ENCODE measurements at places on chromosomes 16 and 17.
A peak's percentile ranks its signal among the peaks of the same experiment; 100 is the strongest.

DNA sequence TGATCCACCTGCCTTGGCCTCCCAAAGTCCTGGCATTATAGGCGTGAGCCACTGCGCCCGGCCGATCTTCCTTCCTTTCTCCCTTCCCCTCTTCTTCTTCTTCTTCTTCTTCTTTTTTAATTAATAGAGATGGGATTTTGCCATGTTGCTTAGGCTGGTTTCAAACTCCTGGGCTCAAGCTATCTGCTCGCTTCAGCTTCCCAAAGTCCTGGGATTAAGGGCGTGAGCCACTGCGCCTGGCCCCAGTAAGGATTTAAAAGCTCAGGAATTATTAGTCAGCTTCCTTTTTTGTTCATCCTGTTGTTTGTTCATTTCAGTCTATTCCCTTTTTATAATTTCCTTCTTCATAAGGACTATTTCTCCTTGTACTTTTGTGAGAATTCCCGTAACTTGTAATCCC lies 32.7 kb upstream of the LRRC37A start:
- DNase-seq, result no peak

- no peak for DNase-seq
Measured at GRCh38 chr16:11370084-11370931, 25.0 kb downstream of the RMI2 start.

DNA sequence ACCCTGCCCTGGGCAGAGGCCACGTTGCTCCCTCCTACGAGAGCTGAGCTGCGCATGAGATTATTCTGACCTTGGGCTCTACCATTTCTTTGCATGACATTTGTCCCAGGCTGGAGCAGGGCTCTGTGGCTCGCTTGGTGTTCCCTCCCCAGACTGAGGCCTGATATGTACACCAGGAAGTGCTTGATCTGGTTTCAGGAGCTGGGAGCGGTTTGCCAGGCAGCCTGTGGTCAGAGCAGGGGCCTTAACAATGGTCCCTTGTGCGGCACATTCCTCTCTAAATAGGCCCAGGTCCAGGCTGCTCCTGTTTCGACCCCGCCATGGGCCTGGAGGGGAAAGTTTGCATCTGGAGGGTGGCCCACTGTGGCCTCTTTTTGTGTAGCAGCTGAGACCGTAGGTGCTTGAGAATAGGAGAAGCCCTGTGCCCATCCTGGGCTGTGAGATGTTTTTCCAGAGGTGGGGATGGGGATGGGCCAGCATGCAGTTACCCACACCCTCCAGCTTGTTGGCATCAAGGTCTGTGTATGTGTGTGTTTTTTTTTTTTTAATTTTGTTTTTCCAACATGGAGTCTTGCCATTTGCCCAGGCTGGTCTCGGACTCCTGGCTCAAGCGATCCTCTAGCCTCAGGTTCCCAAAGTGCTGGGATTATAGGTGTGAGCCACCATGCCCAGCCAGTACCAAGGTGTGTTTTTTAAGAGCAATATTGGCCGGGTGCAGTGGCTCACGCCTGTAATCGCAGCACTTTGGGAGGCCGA lies 253.9 kb downstream of the SEC14L1 start:
- peak; percentile 80 for DNase-seq

DNA sequence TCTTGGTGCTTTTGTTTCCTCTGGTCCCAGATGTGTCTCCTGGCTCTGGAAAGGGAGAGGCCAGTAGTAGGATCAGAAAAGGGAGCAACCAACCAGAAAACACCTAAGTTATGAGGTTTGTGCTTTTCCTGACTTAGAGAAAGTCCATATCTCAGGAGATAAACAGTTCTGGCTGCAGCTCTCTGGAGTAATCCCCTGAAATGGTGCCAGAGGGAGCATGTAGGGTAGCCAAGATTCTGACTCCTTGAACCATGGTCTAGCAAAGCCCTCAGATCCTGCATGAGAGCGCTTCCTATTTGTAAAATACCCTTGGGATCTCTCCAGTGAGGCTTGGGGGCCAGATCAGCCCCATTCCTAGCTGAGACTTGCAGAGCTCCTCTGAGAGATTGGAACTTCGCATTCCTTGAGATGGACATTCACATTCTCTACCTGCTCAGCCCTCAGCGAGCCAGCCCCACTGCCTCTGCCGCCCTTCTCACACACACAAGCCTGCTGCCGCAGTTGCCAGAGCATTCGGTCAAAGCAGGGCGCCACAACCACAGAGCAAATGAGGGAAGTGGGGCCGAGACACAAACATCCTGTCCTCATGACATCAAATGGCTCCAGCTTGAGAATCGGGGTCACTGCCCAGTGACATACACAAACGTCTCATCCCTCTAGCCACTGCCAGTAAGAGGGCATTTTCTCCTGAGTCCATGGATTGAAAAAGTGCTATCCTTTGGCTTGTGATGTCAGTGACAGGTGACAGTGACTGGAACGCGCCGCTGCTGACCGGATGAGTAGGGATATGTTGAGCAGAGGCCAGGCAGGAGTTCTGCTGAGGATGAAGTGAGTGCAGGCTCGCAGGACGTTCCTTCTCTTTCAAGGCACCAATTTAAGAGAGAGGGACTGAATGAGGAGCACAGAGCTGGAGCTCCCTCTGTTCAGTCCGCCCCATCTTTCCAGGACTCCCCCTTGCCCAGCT lies 5.0 kb downstream of the ABHD15 start:
- DNase-seq, result no peak

GRCh38 chr17:79947351-79948031 lies 88.2 kb downstream of the TBC1D16 start:
- peak; percentile 71 for DNase-seq

DNA sequence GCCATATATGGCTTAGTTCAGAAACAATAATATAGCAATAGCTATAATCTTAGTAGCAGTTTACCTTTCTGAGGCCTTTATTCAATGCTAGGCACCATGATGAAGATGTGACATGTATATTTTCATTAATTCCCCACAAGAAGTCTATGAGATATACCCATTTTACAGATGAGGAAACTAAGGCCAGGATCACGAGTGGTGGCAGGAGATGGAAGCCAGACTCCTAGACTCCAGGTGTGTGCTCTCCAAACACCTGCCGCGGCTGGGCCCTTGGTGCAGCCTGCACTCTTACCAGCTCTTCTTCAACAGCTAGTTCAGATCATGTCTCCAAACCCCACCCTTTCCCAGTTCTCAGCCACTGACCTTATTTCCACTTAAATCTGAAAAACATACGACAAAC lies 15.2 kb downstream of the NXPH3 start:
- DNase-seq, result no peak

DNA sequence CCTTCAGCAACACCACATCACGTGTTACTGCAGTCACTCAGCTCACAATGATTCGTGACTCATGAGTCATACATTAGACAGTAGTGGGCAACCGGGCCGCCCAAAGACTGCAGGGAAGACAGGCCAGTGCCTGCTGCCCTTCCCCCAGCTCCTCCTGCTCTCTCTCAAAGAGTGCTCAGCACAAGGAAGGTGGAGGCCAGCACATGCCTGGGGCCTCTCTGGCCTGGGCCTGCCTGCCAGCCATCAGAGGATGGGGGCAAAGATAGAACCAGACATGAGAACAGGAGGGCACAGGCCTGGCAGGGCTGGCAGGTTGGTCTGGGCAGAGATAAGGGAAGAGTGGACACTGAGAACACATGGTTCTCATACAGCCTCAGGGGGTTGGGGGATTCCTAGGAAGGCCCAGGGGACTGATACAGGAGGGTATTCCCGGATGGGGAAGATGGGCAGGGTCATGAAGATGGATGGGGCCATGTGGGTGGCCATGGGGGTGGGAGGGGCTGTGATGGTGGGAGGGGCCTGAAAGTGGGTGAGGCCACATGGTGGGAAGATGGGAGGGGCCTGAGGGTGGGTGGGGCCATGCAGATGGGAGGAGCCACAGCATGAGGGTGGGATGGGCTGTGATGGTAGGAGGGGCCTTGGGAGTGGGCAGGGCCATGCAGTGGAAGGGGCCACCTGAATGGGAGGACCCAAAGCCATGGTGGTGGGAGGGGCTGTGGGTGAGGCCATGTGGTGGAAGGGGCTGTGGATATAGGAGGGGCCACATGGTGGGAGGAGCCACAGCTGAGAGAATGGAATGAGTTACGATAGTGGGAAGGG lies 29.0 kb downstream of the KATNB1 start:
- DNase-seq, result peak; percentile 87

GRCh38 chr16:15404792-15405191 lies 9.2 kb downstream of the MPV17L start:
- no peak for DNase-seq

DNA sequence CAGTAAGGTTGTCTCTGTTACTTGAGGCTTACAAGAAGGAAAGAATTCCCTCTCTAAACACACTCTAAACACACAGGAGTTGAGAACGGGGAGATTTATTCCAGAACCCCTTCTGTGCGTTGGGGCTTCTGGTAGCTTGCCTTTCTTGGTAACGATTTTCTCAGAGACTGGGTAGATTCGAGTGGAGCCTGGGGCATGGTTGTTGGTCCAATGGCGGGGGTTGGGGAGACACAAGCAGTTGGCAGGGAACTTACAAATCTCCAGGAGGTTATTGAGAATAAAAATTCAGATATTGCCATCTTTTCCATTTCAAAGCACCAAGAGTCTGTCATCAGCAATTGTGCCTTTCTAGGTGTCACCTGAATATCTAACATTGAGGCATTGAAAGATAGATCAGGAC lies 251.7 kb downstream of the CDH13 start:
- no peak for DNase-seq

- no peak for DNase-seq
Measured at GRCh38 chr16:27483624-27484023, 66.1 kb downstream of the GTF3C1 start.

DNA sequence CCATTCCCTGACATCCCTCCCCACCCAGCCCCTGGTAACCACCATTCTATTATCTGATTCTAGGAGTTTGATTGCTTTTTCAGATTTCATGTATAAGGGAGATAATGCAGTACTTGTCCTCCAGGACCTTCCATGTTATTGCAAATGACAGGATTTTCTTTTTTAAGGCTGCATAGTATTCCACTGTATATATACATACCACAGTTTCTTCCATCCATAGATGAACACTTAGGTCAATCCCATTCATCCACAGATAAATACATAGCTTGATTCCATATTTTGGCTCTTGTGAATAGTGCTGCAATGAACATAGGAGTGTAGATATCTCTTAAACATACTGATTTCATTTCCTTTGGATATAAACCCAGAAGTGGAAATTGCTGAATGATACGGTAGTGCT lies 183.3 kb downstream of the CEP112 start:
- DNase-seq, result no peak

DNA sequence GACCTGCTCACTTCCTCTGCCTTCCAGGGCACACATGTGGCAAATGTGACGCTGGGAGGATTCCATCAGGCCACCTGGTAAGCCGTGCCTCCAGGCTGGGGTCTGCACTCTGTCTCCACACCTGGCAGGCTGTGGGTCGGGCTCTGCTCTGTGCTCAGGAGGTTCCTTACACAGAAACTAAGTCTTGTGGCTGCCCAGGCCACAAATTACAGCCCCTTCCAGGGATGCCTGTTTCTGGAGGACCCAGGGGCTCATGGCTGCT lies 58.2 kb downstream of the RMI2 start:
- no peak for DNase-seq

- no peak for DNase-seq
Measured at GRCh38 chr16:50475170-50475569, 73.0 kb upstream of the NKD1 start.
